ENCODE measurements at places on chromosomes 6 and 20. TPM values are rescaled to one million over a fixed set of nuclear protein-coding genes. Genes with fewer than 3 reads are reported as not detected.
A peak's percentile ranks its signal among the peaks of the same experiment; 100 is the strongest.

DNA sequence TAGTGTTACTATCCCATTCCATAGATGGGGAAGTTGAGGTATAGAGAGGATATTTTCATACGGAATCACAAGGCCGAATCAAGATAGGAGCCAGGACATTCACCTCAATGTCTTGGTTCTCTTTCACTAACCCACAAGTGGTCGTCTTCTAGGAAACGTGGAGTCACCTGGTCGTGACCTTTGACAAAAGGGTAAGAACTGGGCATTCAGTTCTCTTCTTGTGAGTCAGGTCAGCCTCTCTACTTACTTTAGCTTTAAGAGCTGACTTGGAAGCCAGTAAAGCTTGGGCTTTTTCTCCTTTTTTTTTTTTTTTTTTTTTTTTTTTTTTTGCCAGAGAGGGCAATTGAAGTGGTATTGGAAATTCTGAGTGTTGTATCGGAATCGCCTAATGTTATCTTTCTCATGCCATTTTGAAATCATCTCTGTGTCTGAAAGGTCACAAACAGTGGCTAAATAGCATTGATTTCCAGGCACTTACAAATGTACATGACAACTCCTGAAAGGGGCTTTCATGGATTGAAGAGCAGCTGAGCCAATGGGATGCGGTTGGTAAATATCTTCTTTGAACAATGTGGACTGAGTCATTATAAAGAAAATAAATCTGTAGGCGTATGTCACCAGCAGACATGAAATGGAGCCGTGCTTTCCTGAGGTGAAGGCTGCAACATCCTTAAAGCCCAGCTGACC, 356.9 kb downstream of the KIF16B start:
- ATAC-seq = peak; percentile 95

GRCh38 chr20:9032758-9033157, 36.1 kb upstream of the PLCB4 start:
- no peak for ATAC-seq

GRCh38 chr6:167697316-167697715, 129.4 kb upstream of the AFDN start:
- ATAC-seq = peak; percentile 75

Gene CST7
- not detected for total RNA-seq

DNA sequence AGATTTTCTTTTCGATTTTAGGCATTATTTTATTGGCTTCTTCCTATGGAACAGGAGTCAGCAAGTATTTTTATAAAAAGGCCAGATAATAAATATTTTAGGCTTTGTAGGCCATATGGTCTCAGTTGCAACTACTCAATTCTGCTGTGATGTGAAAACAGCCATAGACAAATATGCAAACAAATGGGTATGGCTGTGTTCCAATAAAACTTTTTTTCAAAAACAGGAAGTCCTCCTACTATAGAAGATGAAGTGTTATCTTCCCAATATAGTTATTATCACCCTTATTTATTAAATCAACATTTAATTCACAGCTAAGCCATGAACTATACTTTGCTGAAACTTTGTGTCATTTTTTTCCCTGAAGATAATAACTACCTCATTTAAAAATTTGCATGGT, 57.2 kb downstream of the CHD6 start:
- ATAC-seq = peak; percentile 34

Gene C6orf141
- total RNA-seq = 0.49 TPM

Gene SDC4
- 52.4 TPM for total RNA-seq

DNA sequence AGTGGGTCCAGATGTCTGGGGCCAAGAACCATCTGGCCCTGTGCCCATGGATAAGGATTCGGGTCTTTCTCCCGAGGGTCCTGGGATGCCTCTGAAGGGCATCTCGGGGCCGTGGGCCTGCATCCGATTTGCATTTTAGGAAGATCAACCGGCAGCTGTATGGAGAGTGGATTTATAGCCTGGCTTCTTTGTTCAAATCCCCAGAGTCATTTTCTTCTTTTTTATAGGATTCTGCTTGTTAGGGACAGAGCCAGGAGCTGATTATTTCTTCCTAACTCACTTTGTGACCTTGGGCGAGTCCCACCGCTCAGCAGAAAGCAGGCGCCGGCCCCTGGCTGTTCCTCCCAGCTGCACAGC, 52.9 kb upstream of the APCDD1L start:
- peak; percentile 14 for ATAC-seq

- ATAC-seq = peak; percentile 79
Observed at GRCh38 chr20:49676581-49677291, 36.9 kb downstream of the B4GALT5 start.

DNA sequence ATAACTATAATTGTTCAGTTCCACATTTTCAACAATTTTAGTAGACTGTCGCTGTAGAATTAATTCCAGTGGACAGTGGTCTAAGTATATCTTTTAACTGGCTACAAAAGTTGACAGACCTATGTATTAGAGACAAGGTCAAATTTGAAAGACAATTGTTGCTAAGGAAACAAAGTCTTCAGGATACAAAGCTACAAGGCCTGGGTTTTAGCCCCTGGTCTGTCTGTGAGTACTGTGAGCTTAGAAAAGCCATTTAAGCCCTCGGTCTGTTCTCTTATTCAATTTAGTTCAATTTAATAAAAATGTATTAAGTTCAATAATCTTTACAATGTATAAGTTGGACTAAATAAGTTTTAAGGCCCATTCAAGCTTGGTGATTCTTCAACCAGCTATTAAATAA, 352.5 kb downstream of the HDGFL1 start:
- no peak for ATAC-seq

DNA sequence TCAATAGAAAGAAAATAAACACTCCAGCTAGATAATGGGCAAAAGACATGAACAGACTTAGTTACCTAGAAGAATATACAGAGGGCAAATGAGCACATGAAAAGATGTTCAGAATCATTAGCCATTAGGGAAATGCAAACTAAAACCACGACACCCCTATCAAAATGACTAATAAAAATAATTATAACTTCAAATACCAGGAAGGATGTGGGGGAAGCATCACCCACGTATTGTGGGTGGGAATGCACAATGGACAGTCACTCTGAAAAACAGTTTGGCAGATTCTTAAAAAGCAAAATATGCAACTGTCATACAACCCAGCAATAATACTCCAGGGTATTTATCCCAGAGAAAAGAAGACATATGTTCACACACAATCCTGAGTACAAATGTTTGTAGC, 92.6 kb downstream of the DLL1 start:
- ATAC-seq = no peak

- ATAC-seq = no peak
Observed at GRCh38 chr20:38728911-38729642, 4.8 kb downstream of the SLC32A1 start.

Gene CST2
- 1.4 TPM for total RNA-seq

Gene SLC39A7
- total RNA-seq = 69.2 TPM

- no peak for ATAC-seq
Observed at GRCh38 chr20:6921717-6922386, 154.4 kb downstream of the BMP2 start.

Gene NRSN1
- total RNA-seq = 4.8 TPM

Gene CAGE1
- 0.15 TPM for total RNA-seq

GRCh38 chr6:1802491-1803395, 193.0 kb downstream of the FOXC1 start:
- no peak for ATAC-seq

Gene HUS1B
- 0.93 TPM for total RNA-seq

GRCh38 chr6:167094436-167094819, 28.5 kb upstream of the CCR6 start:
- ATAC-seq = no peak

GRCh38 chr6:112367628-112368027, 20.5 kb downstream of the RFPL4B start:
- no peak for ATAC-seq

DNA sequence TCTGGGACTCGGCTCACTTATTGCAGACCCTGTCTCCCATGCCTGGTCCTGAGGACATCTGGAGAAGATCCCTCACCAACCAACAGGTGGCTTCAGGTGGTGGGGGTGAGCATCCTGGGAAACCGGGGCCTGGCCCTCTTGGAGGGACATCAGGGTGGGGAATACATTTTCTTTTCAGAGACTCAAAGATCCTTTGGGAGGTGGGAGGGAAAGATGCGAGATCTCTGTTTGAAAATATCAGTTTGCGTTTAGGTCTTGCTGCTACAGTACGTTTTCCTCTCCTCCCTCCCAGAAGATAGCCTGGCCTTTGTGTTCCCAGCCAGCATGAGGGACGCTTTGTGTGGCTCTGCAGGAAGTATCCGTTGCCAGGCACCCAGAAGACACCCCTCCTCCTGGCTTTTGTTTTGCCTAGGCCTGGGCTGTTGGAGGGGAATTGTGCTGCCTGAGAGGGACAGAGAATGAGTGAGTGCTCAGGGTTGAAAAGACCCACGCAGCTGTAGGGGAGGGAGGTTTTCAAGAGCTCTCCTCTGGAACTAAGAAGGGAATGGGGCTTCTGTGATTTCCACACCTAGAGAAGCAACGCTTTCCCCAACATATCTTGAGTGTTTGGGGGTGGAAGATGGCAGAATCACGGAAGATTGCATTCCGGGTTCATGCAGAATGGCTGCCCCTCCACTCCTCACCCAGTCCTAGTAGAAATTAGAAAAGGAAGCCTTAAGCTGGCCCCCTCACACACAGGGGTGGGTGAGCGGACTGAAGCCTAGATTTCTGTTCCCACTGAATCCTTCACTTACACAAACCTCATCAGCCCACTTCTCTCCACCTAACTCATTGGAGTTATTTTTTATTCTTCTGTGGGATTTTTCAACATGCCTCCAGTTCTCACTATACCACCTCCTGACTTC, 22.0 kb upstream of the SLC2A12 start:
- ATAC-seq = no peak

DNA sequence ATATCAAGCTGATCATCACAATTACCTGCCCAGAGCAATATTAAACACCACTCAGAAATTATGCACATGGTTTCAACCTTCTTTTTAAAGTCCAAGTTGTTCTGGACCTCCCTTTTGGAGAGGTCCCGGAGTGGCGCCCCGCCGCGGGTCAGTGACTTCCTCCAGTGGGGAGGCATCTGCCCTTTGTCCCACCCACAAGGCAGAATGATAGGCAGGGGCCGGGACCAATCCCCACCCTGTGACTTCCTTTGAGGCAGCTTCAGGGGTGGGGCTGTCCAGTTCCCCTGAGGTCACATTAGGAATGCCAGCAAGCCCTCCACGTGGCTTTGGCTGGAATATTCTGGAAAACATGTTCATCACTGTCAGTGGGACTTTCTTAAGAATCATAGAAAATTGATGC, 207.0 kb downstream of the ANKRD60 start:
- no peak for ATAC-seq

All from motor neuron (in vitro differentiated cells).